ENCODE measurements at places on chromosomes 13 and 19.

GRCh38 chr19:47446534-47447469, 24.9 kb downstream of the SLC8A2 start:
- DNase-seq = no peak

DNA sequence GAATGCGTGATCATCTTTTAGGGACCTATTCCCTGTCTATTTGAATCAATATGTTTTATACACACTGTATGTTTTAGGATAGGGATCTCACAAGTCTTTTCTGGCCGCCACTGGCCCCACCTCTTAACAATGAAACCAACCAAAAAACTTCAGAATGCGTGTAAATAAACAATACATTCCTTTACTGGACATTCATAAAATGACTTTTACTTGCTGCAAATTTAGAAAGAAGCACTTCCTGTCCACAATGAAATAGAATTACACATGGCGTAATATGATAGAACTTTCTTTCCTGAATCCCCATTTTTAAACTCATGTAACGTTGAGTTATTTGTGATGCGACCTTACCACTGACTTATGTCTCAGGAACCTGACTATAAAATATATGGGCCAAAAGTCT, 233.6 kb downstream of the SLITRK6 start:
- no peak for DNase-seq

- no peak for DNase-seq
Observed at GRCh38 chr13:53151336-53152056, 122.9 kb downstream of the OLFM4 start.

DNA sequence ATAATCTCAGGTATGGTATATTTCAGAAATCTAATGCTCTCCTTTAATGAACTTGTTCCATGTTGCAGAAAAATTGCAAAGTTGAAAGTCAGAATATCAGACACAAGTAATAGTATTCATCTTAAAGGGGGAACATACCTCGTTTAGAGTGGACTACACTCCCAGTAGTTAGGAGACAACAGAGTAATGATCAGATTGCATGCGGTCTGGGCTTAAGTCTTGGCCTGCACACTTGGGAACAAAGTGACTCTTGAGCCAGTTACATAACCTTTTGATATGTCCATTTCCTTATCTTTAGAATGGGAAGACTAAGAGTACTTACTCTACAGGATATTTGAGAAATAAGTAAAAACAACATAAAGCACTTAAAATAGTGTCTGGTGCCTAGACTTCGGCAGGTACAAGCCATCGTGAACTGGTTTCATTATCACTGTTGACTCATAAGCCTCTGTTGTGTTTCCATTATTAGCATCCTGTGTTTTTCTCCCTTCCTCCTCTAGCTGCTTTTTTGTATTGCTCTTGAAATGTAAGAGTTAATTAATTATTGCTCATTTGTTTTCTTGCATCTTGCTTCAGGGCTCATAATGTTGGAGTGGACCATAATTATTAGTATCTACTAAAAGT, 53.0 kb downstream of the DPY19L3 start:
- DNase-seq = no peak

GRCh38 chr13:46213242-46213641, 1.5 kb downstream of the LRRC63 start:
- DNase-seq = no peak

GRCh38 chr19:47172666-47173455, 42.2 kb downstream of the SAE1 start:
- no peak for DNase-seq

- no peak for DNase-seq
Observed at GRCh38 chr13:47632311-47632710, 368.8 kb downstream of the SUCLA2 start.

All from coronary artery (tissue), 2 donors.